ENCODE measurements at places on chromosomes 3 and 15.

GRCh38 chr3:196889844-196890708, 22.4 kb downstream of the SENP5 start:
- DNase-seq = no peak

DNA sequence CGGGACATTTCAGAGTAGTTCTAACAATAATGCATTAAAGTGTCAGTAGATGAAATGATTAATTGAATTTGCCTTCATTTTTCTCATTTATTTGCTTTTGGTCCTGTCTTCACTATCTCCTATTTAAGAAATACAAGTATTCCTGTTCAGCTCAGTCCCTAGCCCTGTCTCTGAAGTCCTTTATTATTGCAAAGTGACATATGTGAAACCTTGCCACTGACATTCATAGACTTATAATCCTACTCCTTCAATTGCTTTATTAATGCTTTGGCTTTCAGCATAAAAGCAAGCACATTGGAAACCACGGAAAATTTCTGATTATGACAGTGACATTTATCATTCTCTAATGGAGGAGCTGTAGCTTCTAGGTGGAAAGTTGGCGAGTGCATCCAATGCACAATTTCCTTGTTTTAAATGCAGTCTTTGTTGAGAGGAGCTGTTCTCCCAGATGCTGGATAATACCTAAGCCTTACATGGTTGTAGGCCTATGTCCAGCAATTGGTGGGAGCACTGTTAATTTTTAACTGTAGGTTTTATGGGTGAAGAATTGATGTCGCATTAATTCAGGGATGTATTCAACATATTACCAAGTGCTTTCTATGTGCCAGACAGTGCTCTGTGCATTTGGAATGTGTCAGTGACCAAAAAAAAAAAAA, 337.8 kb downstream of the FEZF2 start:
- DNase-seq = no peak

- no peak for DNase-seq
Measured at GRCh38 chr3:38989917-38990510, 61.7 kb downstream of the SCN11A start.

- DNase-seq = no peak
Measured at GRCh38 chr3:94822298-94822697, 759.4 kb downstream of the NSUN3 start.

- DNase-seq = no peak
Measured at GRCh38 chr3:177680472-177680821, 483.2 kb upstream of the TBL1XR1 start.

GRCh38 chr15:60259469-60259868, 138.3 kb downstream of the ANXA2 start:
- no peak for DNase-seq

DNA sequence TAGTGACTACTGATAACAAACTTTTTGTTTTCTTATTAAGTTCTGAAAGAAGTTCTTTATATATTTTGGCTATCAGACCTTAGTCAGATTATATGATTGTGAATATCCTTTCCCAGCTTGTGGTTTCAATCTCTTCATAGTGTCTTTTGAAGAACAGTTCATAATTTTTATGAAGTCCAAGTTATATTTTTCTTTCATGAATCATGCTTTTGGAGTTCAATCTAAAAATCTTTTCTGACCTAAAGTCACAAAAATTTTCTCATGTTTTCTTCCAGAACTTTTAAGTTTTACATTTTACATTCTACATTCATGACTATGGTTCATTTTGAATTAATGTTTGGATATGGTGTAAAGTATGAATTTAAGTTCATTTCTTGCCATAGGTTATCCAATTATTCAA, 34.2 kb upstream of the OCA2 start:
- no peak for DNase-seq

- no peak for DNase-seq
Measured at GRCh38 chr3:60609446-60609845, 641.8 kb downstream of the FHIT start.

DNA sequence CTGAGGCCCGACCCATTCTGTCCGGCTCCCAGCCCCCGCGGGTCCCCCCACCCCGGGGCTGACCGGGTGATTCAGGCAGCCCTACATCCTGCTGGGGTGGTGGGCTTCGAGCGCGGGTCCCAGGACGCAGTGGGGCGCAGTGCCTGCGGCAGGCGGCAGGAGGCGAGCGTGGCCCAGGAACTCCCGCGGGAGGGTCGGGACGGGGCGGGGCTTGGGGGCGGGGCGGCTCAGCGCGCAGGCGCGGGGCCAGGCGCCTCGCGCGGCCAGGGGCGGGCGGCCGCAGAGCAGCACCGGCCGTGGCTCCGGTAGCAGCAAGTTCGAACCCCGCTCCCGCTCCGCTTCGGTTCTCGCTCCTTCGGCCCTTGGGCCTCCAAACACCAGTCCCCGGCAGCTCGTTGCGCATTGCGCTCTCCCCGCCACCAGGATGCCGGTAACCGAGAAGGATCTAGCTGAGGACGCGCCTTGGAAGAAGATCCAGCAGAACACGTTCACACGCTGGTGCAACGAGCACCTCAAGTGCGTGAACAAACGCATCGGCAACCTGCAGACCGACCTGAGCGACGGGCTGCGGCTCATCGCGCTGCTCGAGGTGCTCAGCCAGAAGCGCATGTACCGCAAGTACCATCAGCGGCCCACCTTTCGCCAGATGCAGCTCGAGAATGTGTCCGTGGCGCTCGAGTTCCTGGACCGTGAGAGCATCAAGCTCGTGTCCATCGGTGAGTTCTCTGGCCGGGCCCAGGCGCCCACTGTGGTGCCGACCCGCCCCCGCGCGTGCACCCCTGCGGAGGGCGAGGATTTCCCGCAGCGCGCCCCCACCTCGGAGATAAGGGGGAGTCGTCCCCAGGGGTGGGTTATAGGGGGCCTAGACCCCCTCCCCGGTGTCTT, at the start of gene FLNB:
Gene FLNB, plus strand, starts transcription at position 282 of the 885 bp plus-strand sequence. Its CDS starts 143 bp downstream, at position 425.
- DNase-seq = peak; percentile 62

DNA sequence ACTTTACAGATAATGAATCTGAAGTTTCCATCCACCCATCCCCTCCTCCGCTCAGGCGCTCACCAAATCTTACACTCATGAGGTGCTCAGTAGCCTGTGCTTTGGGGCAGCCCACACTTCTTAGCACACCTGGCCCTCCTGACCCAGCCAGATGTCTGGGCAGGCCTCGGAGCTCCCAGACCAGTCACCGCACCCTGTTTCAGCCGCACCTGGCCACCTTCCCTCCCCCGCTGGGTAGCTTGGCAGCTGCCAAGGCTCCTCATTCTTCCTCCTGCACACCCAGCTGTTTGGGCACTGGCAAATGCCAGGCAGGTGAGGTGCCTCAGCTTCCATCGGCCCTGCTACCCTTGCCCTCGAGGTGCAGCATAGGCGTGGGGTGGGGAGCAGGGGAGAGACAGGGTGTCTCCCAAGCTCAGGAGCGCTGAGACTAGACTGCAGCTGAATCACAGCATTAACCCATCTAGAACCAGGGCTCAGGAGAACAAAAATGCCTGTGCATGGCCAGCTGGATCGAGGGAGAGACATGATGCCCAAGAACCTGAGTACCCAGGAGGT, 45.8 kb downstream of the CDC25A start:
- DNase-seq = no peak

- DNase-seq = no peak
Measured at GRCh38 chr3:102529452-102529851, 94.6 kb downstream of the ZPLD1 start.

- DNase-seq = no peak
Measured at GRCh38 chr15:85011160-85011571, 29.5 kb downstream of the PDE8A start.

DNA sequence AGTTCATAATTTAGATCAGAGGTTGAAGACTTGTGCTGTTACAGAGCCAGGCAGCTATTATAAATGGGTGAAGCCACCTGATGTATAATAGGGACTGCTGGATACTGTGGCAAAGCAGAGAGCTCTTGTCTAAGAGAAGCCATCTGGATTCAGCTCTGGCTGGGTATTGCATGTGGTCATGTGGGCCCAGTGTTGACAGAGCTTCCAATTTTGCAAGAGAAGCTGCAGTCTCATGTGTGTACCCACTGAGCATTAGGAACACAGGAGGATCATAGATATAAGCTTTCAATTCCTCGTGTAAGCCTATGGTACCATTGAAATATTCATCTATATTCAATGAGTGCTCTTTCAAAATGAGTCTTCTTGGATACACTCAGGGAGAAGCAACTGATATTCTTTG, 303.9 kb upstream of the SLCO3A1 start:
- DNase-seq = no peak

- no peak for DNase-seq
Measured at GRCh38 chr3:46484388-46484787, 13.4 kb upstream of the RTP3 start.

- no peak for DNase-seq
Measured at GRCh38 chr15:62752657-62753517, 289.7 kb upstream of the TPM1 start.

GRCh38 chr3:148075771-148076716, 621.7 kb upstream of the AGTR1 start:
- DNase-seq = no peak

GRCh38 chr3:161406594-161407555, 35.6 kb upstream of the SPTSSB start:
- no peak for DNase-seq

All from activated T-helper 1 cell treated with anti-CD3 and anti-CD28 coated beads, Interleukin-2, amount 50 U/mL, for 16 hours (primary cell).